ENCODE measurements at places on chromosomes 5 and 9. TPM values are rescaled to one million over a fixed set of nuclear protein-coding genes. Genes with fewer than 3 reads are reported as not detected.

DNA sequence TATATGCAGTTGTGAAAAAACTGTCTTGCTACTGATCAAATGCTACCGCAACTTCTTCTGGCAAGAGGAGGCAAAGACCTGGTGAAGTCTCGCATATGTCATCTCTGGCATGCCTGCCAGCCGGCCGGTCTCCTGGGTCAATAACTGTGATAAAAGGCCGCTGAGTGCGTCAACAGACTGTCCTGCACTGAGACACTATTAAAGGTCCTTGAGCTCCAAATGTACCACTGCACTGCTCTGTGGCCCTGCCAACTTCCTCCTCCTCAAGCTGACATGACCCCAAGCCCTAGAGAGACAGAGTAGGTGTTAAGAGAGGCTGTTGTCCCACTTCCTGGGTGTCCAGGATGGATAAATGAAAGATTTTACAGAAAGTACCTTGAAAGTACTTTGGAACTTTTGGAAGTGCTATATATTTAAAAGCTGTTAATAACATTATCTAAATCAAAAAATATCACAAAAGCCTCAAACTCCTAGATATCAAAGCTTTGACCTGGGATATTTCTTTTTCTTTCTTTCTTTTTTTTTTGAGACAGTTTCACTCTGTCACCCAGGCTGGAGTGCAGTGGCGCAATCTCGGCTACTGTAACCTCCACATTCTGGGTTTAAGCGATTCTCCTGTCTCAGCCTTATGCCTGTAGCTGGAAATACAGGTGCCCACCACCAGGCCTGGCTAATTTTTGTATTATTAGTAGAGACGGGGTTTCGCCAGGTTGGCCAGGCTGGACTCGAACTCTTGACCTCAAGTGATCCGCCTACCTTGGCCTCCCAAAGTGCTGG lies 31.5 kb downstream of the RAPGEF1 start:
- no peak overlapping the region for H3K4me3 ChIP-seq
- H3K36me3 ChIP-seq: peaks cover 4% of the 10 kb centered on the region

- H3K36me3 ChIP-seq: no peaks in the 10 kb centered on the region
- H3K27me3 ChIP-seq: no peaks in the 10 kb centered on the region
- H3K4me3 ChIP-seq: no peak overlapping the region
- no peak for DNase-seq
These were observed 201.3 kb downstream of the GABRG2 start for GRCh38 chr5:162268694-162269481.

DNA sequence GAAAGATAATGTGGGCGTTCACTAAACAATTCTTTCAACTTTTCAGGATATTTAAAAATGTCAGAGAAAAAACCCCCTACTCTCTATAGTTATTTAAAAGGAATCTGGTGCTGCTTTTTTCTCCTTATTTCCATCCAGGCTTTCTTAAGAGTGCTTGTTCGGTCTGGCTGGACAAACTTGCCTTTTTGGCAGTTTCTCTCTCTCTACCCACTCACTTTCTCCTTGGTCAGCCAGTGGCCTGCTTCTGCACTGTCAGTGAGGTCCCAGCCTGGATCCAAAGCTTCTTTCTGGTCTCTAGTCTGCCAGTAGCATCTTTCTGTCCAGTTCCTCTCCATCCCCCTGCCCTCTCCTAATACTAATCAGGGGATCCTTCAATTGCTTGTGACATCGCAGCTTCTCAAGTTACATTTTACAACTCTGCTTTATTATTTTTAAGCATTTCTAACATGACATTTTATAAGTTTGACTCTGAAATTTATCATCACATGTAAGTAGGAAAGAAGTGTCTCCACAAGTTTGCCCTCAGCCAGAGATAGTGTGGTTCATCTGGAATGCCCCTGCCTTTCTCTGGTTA lies 50.4 kb downstream of the PIK3R1 start:
- peaks cover 94% of the 10 kb centered on the region for H3K4me1 ChIP-seq
- no peak for DNase-seq
- peak overlapping the region; percentile 63 for H3K27ac ChIP-seq
- H3K36me3 ChIP-seq: no peaks in the 10 kb centered on the region
- no peaks in the 10 kb centered on the region for H3K27me3 ChIP-seq
- no peak overlapping the region for H3K4me3 ChIP-seq

DNA sequence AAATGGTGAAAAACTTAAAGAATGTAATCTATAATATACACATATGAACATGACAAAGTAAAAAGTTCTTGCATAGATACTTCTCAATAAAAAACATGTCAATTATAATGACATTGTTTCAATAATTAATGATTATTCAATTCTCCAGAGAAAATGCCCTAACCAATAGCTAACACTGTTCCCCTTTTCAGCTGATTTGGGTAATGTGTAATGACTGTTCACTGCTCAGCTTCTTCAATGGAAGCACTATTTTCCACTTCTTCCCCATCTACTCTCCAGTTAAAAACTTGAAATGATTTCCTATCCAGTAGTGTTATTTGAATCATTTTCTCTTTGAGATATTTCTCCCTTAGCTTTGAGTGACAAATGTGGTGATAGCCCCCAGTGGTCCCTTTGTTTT lies 62.3 kb downstream of the CEP120 start:
- H3K4me1 ChIP-seq: no peaks in the 10 kb centered on the region
- no peak for DNase-seq
- no peak overlapping the region for H3K27ac ChIP-seq
- no peak overlapping the region for H3K4me3 ChIP-seq
- H3K36me3 ChIP-seq: peaks cover 78% of the 10 kb centered on the region

DNA sequence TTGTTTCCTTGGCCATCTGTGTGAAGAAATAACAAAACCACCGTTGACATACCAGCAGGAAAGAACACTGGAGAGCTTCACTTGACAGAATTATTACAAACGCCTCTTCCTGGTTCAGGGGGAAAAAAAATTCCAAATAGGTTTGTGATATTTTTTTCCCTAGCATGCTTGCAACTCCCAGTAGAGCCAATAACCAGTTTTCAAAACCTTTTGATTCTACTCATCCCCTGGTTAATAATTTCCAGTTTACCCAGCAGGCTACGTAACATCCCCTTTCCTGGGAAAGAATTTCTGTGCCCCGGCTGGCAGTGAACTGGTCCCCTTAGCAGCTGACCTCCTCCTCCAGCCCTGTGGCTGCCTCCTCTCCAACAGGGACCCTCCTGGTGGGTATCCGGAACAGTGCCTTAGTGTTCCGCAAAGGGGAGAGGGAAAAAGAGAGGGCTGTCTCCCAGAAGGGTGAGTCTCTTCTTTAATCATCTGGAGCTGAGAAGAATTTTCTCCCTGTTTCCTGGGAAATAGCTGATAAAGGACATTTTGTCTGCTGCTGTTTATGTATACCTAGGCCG lies 72.8 kb upstream of the BOD1 start:
- peak overlapping the region; percentile 14 for H3K27ac ChIP-seq
- H3K27me3 ChIP-seq: no peaks in the 10 kb centered on the region
- H3K36me3 ChIP-seq: no peaks in the 10 kb centered on the region

DNA sequence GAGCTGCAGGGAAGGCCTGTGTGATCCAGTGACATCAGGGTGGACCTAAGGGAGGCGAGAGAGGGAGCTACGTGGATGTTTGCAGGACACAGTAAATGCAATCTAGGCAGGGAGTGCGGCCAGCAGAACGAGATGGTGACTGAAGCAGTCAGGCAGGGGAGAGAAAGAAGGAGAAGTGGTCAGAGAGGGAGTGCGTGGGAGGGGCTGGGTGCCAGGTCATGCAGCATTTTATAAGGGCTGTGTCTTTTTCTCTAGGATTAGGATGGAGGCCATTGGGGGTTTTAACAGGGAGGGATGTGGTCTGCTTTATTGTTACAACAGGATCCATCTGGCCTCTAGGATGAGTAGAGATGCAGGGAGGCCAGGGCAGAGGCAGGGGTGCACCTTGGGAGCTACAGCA lies 80.4 kb downstream of the DCP2 start:
- no peaks in the 10 kb centered on the region for H3K4me1 ChIP-seq
- H3K36me3 ChIP-seq: no peaks in the 10 kb centered on the region
- no peaks in the 10 kb centered on the region for H3K27me3 ChIP-seq
- H3K27ac ChIP-seq: no peak overlapping the region
- no peak overlapping the region for H3K4me3 ChIP-seq

DNA sequence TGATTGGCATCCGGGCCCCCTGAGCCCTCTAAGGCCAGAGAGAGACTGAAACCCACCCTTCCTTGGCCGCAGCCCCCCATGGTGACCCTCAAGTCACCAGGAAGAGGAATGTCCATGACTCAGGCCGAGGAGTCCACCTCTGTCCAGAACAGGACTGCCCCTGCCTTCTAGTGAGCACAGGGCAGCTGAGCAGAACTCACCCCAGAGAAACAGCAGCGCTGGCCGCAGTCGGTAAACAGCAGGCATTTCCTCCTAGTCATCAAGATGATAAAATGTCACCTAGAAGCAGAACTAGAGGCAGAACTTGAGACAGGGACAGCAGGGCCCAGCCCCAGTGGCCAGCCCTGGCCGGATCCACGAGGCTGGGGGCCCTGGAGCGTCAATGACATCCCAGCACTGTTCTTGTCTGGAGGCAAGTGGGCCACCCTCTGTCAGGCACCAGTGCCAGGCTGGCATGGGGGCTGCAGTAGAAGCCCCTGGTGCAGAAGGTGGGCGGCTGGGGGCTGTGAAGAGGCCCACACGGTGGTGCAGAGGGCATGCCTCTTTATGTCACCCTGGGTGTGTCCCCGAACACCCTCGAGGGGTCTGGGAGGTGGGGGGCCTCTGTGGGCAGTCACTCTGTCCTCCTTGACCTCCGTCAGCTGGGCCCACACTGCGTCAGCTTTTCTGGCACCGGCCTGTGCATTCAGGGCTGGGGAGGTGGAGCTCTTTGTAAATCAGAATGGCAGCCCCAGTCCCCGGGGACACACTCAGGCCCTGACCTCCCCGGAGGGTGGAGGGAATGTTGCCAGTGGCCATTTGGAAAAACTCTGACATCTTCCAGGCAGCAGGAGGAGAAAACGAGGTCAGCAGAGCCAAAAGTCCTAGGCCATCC lies 83.0 kb downstream of the NTNG2 start:
- no peaks in the 10 kb centered on the region for H3K36me3 ChIP-seq
- H3K4me3 ChIP-seq: no peak overlapping the region
- no peak for DNase-seq
- peaks cover 4% of the 10 kb centered on the region for H3K4me1 ChIP-seq
- H3K27ac ChIP-seq: no peak overlapping the region

GRCh38 chr5:117182104-117182503 lies 607.5 kb upstream of the SEMA6A start:
- DNase-seq: no peak
- no peaks in the 10 kb centered on the region for H3K36me3 ChIP-seq

DNA sequence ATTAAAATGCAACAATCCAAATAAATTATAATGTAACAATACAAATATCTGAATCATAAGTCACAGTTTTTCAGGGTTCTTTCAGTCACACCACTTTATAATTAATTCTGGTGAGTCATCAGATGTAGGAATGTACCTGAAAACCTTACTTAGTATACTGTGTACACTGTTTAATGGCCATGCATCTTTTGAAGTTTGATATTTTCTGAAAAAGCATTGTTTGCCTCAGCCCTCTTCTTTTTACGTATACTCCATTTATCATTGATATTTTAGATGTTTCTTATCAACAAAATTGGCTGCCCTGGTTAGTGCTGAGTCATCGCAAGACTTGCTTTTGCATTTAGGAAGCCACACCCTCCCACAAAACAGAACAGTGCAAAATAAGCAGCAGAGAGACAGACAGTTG lies 218.6 kb downstream of the PJA2 start:
- no peaks in the 10 kb centered on the region for H3K27me3 ChIP-seq
- H3K36me3 ChIP-seq: peaks cover 25% of the 10 kb centered on the region
- H3K4me3 ChIP-seq: no peak overlapping the region
- DNase-seq: no peak
- H3K4me1 ChIP-seq: no peaks in the 10 kb centered on the region

- H3K27me3 ChIP-seq: no peaks in the 10 kb centered on the region
- H3K36me3 ChIP-seq: no peaks in the 10 kb centered on the region
- no peak overlapping the region for H3K27ac ChIP-seq
- DNase-seq: no peak
- H3K4me3 ChIP-seq: no peak overlapping the region
These were observed 88.7 kb downstream of the SPOCK1 start for GRCh38 chr5:137410234-137411010.

- no peaks in the 10 kb centered on the region for H3K4me1 ChIP-seq
- no peak overlapping the region for H3K27ac ChIP-seq
- no peak for DNase-seq
These were observed 88.2 kb upstream of the CLINT1 start for GRCh38 chr5:157947156-157947555.

GRCh38 chr9:109114670-109115069 lies 5.1 kb downstream of the TMEM245 start:
- no peaks in the 10 kb centered on the region for H3K36me3 ChIP-seq
- H3K4me3 ChIP-seq: no peak overlapping the region
- H3K27ac ChIP-seq: no peak overlapping the region
- H3K4me1 ChIP-seq: peaks cover 88% of the 10 kb centered on the region
- no peak for DNase-seq

- H3K27ac ChIP-seq: no peak overlapping the region
- no peak for DNase-seq
- no peaks in the 10 kb centered on the region for H3K4me1 ChIP-seq
- no peak overlapping the region for H3K4me3 ChIP-seq
- no peaks in the 10 kb centered on the region for H3K36me3 ChIP-seq
These were observed 135.9 kb upstream of the MAN2A1 start for GRCh38 chr5:109553846-109554245.

DNA sequence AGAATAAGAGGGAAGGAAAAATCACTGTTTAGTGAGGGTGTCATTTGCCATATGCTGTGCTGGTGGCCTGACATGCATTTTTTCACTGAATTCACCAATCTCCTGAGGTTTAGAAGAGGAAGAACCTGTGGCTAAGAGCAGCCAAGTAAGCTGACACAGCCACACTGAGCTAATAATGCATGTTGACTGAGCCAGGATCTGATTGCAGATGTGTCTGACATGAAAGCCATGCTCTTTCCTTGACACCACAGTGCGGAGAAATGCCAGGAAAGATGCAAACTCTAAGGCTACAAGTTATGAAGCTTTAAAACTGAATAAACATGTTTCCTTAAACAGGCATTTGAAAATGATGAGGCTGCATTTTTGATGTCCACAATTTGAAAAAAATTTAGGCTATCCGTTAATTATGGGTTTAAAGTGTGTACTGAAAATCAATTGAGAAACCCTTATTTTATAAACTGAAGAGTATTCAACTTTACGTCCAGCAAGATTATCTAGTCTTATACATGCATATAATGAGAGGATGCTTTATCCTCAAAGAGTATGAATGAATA lies 208.6 kb downstream of the FBN2 start:
- no peaks in the 10 kb centered on the region for H3K27me3 ChIP-seq
- H3K4me1 ChIP-seq: no peaks in the 10 kb centered on the region
- H3K4me3 ChIP-seq: no peak overlapping the region
- no peak for DNase-seq
- H3K36me3 ChIP-seq: no peaks in the 10 kb centered on the region

DNA sequence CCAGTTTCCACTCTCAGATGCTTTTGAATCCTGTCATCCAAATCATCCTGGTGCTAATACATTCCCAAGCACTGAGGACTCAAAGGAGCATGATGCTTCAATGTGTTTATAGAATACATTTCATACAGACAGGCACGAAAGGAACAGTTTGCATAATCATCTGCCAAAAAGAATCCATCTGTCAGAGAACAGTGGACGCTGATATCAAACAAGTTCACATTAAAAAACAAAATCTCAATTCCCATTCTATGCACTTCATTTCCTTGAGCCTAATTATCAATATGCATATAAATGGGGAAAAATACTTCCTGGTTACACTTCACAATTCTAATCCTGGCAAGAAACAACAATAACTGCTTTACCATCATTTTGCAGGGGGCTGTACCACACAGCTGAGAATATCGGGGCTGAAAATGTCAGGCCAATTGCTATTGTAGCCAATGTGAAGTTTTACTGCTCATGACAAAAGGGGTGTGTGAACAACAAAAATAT lies 125.5 kb upstream of the FAM174A start:
- no peaks in the 10 kb centered on the region for H3K27me3 ChIP-seq
- DNase-seq: no peak
- H3K27ac ChIP-seq: no peak overlapping the region
- no peak overlapping the region for H3K4me3 ChIP-seq
- H3K4me1 ChIP-seq: no peaks in the 10 kb centered on the region
- H3K36me3 ChIP-seq: no peaks in the 10 kb centered on the region

MAP1B gene
- total RNA-seq: 11.2 TPM

MYOT gene
- not detected for total RNA-seq

HNRNPK gene
- total RNA-seq: 486 TPM

All from spleen (tissue), 13 donors.